SK-MEL-5 (cell line): ENCODE measurements at places on chromosomes 2 and 18.

- DNase-seq: no peak
Measured at GRCh38 chr2:183124957-183125255, 663 bp downstream of the NUP35 start.

- no peak for DNase-seq
Measured at GRCh38 chr2:116224610-116225009, 1589.9 kb upstream of the DDX18 start.

- DNase-seq: no peak
Measured at GRCh38 chr2:240275386-240275785, 134.9 kb upstream of the OTOS start.

DNA sequence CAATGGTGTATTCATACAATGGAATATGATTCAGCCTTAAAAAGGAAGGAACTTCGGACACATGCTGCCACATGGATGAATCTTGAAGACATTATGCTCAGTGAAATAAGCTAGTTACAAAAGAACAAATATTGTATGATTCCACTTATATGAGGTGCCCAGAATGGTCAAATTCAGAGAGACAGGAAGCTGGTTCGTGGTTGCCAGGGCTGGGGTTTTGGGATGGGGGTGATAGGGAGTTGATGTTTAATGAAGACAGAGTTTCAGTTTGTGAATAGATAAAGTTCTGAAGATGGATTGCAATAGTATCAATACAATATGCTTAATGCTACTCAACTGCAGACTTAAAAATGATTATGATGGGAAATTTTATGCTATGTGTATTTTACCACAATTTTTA lies 28.0 kb upstream of the MC2R start:
- no peak for DNase-seq

DNA sequence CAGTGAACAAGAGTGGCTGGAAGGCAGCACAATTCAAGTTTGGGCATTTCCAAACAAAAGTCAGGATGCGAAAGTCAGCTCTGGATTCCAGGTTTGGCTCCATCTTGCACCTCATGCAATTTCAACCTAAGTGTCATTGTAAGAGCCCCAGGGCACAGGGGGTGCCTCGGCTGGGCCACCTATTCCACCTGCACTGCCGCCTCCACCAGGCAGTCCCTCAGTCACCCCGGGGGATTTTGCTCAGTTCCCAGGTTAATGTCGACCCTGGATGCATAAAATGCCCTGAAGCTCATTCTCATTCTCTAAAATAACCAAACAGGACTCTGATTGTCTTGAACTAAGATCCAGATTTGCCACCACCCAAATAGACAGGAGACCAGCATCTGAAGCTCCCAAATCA lies 77.6 kb downstream of the EDAR start:
- no peak for DNase-seq

DNA sequence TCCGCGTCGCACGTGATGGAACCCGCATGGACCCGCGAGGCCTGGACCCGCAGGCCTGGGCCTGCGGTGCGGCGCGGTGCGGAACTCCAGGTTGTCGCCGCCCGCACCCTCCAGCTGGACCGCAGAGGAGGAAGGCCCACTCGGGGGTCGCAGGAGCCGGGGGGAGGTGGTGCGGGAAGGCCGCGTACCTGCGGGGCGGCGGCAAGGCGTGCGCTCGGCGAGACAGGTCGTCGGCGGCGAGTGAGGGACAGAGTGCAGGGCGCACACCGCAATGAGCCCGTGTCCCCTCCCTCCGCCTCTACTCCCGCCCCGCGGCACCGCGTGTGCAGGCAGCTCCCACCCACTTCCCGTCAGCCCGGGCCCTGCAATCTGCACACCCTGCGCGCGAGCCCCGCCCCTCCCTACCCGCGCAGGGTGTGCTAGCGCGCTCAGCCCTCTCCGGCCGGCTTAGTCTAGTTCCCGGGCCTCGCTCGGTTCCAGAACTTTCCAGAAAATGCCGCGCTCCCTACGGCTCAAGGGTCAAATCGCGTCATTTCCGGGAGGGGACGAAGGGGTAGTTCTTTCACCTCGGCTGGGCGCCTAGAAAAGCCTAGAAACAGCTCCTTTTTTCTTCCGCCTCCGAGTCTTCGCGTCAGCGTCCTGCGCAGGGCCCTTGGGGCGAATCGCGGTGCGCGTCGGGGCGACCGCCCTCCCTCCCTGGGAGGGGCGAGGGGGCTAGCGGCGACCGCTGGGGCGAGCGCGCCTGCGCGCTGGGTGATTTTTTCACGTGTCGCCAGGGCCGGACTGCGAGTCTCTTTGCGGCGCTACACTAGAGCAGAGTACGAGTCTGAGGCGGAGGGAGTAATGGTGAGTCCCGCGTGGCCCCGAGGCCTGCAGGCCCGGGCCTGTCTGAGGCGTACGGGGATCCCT lies at the start of the genes HSPD1 and HSPE1:
Gene HSPD1, minus strand, starts transcription at position 247 of the 909 bp plus-strand sequence. CDS start 992 bp downstream, outside the sequence.
Gene HSPE1, plus strand, starts transcription at position 786 of the 909 bp plus-strand sequence. Its CDS starts 58 bp downstream, at position 844.
- peak; percentile 99 for DNase-seq

DNA sequence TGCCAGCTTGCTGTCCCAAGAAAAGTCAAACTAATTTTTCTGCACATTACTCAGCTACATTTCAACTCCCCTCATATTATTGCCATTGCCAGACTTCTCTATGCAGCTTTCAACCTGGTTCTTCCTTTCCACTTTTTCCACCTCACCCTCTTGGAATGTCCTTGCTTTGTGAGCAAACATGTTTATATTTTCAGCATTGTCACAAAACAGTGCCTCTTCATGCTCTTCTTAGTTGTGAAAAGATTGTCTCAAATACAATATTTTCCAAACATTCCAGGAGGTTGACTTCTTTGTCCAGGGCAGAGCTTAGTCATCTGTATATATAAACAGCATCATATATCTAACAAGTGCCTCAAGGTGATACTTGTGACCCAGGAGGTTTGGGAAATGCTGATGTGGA lies 803.3 kb upstream of the CELF4 start:
- no peak for DNase-seq

DNA sequence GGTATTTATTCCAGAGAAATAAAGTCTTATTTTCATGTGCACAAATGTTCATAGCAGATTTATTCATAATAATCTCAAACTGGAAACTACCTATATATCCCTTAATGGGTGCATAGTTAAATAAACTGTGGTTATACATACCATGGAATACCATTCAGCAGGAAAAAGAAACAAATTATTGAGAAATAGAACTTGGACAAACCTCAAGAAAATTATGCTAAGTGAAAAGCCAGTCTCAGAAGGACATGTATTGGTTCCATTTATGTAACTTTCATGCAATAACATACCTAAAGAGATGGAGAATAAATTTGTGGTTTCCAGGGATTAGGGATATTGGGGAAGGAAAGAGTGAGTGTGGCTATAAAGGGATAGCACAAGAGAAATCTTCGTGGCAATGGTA lies 452.6 kb downstream of the SETBP1 start:
- DNase-seq: no peak

DNA sequence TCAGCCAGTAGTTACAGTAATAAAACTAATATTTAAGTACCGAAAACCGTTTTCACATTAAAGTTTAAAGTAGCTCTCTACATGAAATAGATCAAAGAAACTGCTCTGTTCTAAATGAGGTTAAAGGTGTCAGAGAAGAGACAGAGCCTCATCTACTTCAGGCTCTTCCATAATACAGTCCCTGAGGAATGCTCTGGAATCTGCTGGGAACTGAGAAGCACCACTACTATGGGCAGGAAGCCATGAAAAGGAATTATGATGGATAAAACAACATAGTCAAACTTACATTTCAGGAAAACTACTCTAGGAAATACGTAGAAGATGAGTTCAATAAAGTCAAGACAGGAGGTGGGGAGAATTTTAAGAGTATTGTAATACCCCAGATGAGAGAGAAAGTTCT lies 60.0 kb downstream of the ROCK1 start:
- no peak for DNase-seq

DNA sequence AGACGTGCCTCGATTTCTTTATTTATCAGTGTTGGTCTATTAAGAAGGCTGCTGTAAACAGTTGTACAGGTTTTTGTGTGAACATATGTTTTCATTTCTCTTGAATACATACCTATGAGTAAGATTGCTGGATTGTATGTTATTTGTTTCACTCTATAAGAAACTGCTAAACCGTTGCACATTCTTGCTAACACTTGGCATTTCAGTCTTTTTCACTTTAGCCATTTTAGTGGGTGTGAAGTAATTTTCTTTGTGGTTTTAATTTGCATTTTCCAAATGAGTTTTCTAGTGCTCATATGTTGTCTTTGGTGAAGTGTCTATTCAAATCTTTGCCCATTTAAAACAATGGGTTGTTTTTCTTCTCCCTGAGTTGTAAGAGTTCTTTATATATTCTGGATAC lies 221.5 kb upstream of the SMAD7 start:
- DNase-seq: no peak

- DNase-seq: no peak
Measured at GRCh38 chr2:176413786-176414185, 144.5 kb downstream of the MTX2 start.

- no peak for DNase-seq
Measured at GRCh38 chr2:100744589-100744988, 75.3 kb upstream of the NPAS2 start.

- DNase-seq: no peak
Measured at GRCh38 chr2:239966853-239967552, 58.1 kb downstream of the NDUFA10 start.

DNA sequence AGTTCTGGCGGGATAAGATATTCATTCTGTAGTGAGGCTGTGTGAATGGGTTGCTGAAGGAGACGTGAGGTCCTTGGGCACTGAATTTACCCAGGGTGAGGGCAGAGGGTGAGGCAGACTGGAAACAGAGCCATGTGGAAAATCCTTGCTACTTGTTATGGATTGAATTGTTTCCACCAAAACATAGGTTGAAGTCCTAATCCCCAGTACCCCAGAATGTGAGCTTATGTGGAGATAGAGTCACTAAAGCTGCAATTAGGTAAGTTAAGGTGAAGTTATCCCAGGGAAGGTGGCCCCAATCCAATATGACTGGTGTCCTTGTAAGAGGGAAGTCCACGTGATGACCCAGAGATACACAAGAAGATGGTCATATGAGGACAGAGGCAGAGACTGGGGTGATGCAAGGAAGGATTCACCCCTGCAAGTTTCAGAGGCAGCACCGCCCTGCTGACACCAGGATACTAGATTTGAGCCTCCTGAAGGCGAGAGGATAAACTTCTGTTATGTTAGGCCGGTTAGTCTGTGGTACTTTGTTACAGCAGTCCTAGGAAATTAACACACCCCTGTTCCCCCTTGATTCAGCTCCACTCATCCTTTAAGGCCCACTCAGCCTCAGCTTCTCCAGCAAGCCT lies 289.4 kb upstream of the MEX3C start:
- no peak for DNase-seq

DNA sequence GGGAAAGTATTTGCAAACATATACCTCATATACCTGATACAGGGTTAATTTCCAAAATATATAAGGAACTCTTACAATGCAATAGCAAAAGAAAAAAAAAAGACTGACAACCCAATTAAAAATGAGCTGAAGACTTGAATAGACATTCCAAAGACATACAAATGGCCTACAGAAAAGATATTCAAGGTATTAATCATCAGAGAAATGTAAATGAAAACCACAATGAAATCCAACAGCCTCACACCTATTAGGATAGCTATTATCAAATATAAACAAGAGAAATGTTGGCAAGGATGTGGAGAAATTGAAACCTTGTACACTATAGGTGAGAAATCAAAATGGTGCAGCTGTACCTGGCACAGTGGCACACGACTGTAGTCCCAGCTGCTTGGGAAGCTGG lies 25.7 kb downstream of the NR4A2 start:
- DNase-seq: no peak

- no peak for DNase-seq
Measured at GRCh38 chr2:237025090-237025865, 60.4 kb upstream of the COPS8 start.

- DNase-seq: no peak
Measured at GRCh38 chr2:238169048-238169707, 10.4 kb downstream of the ERFE start.

- no peak for DNase-seq
Measured at GRCh38 chr2:213098612-213099011, 52.8 kb downstream of the IKZF2 start.

DNA sequence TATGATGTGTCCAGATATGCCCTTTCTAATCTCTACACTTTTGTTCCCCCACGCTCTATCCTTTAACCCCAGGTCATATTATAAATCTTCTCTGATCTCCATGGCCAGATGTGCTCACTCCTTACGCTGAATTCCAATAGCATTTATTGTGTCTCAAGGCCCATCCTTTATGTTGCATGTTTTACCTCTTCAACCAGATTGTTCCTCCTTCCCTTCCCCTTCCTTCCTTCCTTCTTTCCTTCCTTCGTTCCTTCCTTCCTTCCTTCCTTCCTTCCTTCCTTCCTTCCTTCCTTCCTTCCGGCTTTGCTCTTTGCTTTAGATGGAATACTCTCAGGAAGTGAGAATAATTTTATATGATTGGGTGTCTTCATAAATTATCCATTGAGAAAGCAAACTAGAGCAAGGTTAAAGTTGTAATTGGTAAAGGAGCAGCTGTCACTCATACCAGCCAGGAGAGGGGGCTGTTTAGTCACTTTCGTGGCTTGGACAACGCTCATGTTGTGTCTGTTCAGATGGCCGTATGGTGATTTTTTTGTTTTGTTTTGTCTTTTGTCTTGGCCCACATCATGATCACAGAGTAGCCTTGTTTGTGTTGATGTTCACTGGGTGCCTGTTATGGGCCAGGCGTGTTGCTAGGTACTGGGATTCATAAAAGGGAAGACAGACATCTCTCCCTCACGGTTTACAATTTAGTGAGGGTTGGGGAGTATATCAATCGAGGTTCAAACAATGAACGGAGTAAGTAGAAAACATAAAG lies 68.0 kb downstream of the DAW1 start:
- peak; percentile 79 for DNase-seq

DNA sequence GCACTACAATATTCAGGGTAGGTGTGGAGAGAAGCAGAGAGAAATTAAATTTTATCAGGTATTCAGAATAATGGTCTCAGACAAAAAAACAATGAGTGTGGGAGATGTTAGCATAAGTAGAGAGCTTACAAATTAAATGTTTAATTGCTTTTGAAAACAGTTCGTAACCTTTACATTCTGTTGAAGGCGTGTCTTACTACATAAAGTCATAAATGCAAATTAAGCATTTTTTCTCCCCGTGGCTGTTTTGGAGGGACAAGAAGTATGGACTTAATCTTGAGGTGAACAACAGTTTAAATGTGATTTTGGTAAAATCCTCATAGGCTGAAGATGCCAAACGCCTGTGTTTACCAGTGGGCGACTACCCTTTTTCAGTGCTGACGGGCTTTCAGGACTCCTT lies 55.8 kb downstream of the OXER1 start:
- no peak for DNase-seq

- DNase-seq: no peak
Measured at GRCh38 chr2:43041173-43041591, 185.2 kb downstream of the ZFP36L2 start.

DNA sequence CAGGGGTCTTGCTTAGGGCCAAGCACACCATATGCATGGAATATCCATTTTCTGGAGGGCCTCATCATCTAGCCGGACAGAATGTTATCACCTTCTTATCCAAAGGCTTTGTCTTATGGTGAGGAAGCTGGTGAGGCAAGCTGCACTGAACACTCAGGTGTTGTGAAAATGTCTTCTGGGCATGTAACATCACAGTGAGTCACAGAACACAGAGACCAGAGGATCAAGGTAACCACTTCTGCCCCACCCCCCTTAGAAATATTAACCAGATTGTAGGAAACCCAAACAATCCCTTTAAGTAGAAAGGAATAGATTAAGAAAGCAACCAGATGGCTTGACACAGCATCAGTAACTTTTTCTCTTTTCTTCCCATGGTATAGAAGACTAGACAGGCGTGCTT lies 51.1 kb downstream of the MYO5B start:
- DNase-seq: no peak
